ENCODE measurements at places on chromosomes 5 and 9.

GRCh38 chr5:16502866-16503265 lies 37.3 kb upstream of the ZNF622 start:
- no peak for DNase-seq

DNA sequence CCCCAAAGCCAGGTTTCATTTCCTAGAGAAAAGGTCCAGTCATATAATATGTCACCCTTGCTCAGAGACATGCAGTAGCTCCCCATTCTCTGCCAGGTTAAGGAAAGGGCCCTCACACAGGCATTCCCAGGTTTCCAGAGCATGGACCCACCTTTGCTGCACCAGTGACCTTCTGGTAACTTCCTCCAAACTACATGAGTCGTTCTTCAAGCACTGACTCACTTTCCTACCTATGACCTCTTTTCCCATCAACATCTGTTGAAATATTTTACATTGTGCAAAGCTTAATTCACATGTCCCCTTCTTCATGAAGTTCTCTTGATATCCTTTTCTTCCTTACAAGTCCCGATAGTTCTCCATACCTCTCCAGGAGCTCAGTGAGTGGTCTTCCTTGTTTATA lies 25.9 kb downstream of the SH3TC2 start:
- no peak for DNase-seq

- DNase-seq = no peak
Measured at GRCh38 chr5:77310494-77311213, 100.2 kb downstream of the PDE8B start.

- no peak for DNase-seq
Measured at GRCh38 chr9:120974921-120975320, 48.3 kb upstream of the TRAF1 start.

DNA sequence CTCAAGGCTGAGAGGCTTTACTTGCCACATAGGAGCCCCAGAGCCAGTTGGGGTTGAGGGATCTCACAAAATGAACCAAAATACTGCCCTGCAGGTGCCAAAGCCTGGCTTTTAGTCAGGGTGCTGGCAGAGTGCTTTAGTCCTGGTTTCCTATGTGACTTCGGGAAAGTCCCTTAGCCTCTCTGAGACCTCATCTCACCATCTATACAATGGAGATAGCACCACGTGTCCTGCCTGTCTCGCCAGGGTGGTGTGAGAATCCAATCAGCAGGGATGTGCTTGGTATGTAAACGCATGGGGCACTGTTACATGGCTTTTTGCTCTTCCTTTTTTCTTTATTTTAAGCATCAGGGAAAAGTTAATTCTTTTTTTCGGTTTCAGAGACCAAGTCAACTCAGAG lies 68.3 kb downstream of the SHB start:
- no peak for DNase-seq

- DNase-seq = no peak
Measured at GRCh38 chr5:10538789-10539686, 24.8 kb upstream of the ANKRD33B start.

- DNase-seq = no peak
Measured at GRCh38 chr5:78025540-78025939, 249.4 kb upstream of the TBCA start.

- no peak for DNase-seq
Measured at GRCh38 chr9:78777747-78778146, 480.8 kb downstream of the PSAT1 start.

GRCh38 chr9:135046739-135047350 lies 40.6 kb upstream of the OLFM1 start:
- no peak for DNase-seq

DNA sequence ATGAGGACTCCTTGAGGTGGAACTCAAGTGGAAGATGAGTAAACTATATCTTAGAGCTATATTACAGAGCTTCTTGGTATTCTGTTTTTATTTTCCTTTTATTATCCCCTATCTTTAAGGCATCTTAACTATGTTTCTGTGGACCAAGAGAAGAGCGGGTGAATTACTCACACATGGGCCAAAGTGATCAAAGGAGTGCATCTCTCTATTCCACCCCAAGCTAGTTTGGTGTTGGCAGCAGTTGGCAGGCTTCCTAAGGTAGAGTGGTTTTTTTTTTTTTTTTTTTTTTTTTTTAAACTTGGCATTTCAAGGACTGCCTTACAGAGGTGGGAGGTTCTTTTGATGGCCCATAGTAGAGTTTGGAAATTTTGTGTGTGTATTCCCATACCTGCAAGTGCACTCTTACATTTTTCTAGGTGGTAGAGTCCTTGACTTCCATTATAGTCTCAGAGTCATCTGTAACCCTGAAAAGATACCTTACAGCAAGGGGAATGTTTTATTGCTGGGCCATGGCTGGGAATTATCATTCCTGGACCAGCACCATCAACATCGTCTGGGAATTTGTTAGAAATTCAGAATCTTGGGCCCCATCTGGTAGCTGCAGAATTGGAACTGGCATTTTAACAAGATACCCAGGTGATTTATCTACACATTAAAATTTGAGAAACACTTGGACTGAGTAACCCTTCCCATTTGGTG lies 51.0 kb downstream of the ARHGAP26 start:
- no peak for DNase-seq

DNA sequence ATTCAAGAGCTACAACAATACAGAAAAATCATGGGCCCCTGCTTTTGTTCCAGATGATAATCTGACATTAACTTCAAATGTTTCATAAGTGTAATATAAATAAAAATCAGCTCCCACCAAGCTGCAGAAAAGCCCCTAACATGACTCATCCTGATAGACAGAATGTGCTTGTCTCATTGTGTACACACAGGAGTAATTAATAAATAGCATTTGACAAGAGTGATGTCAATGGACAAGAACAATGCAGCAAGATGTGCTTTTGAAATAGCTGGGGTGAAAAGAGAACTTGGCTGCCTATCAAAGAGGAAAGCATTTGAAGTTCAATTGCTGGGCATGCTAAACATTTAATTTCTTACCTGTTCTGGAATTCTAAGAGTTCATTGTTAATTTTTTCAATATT lies 79.2 kb downstream of the DNAH5 start:
- DNase-seq = no peak
